ENCODE measurements at places on chromosomes 5 and 9.
A peak's percentile ranks its signal among the peaks of the same experiment; 100 is the strongest.

GRCh38 chr5:159593518-159594073 is 263.3 kb upstream of the IL12B start:
- no peak for DNase-seq

DNA sequence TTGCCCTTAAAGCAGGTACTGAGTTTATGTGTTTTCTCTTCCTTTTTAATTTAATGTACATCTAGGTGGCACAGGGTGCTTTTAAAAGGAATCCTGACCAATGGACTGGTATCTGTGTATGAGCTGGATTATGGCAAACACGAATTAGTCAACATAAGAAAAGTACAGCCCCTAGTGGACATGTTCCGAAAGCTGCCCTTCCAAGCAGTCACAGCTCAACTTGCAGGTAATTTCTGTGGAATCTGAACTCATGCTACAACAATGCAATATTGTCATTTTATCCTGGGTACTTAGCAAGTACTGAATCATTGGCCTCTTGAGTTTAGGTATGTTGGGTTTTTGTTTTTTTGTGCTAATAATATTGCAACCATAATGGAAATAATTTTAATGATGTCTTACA is 14.4 kb upstream of the TMOD1 start:
- no peak for DNase-seq

- DNase-seq: no peak
Observed at GRCh38 chr5:150023136-150023535, 22.6 kb downstream of the HMGXB3 start.

- no peak for DNase-seq
Observed at GRCh38 chr5:140169410-140169809, 5.6 kb upstream of the CYSTM1 start.

- DNase-seq: no peak
Observed at GRCh38 chr5:104612005-104612404, 1049.4 kb upstream of the NUDT12 start.

DNA sequence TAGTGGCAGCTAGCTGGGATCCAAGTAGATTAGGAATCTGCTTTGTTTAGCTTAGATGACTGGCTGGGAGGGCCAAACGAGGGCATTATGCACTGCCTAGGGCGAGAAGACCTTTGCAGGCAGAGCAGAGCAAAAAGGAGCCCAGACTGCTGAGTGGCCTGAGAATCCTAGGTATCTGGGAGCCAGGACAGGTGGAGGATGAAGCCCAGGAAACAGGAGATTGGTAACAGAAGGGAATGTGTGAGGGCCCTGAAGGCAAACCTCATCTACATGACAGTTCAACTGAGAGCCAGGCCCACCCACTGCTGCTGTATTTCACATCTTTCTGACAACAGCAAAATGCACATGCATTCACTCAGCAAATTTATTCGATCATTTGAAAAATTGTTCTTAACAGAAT is 192.3 kb downstream of the DTWD2 start:
- DNase-seq: no peak

DNA sequence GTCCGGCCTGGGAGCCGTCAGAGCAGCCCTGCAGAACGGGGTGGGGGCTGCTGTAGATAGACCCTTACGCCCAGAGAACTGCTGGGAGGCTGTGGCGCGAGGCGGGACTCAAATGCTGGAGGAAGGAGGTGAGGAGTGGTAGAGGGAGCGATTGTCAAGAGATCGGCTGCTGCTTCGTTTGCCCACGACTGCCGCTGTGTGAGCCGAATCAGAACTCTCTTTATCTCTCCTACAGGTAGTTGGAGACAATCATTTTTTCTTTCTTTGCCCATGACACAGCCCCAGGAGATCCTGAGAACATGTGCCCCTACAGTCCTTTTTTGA is 456 bp downstream of the ZNF79 start:
- no peak for DNase-seq

- DNase-seq: no peak
Observed at GRCh38 chr5:108634010-108634616, 113.6 kb upstream of the FER start.

- DNase-seq: no peak
Observed at GRCh38 chr5:64625678-64626077, 64.6 kb upstream of the SHISAL2B start.

GRCh38 chr9:136587145-136587943 is 41.5 kb upstream of the NOTCH1 start:
- peak; percentile 90 for DNase-seq

- DNase-seq: no peak
Observed at GRCh38 chr9:124684169-124684568, 86.9 kb downstream of the NR6A1 start.

DNA sequence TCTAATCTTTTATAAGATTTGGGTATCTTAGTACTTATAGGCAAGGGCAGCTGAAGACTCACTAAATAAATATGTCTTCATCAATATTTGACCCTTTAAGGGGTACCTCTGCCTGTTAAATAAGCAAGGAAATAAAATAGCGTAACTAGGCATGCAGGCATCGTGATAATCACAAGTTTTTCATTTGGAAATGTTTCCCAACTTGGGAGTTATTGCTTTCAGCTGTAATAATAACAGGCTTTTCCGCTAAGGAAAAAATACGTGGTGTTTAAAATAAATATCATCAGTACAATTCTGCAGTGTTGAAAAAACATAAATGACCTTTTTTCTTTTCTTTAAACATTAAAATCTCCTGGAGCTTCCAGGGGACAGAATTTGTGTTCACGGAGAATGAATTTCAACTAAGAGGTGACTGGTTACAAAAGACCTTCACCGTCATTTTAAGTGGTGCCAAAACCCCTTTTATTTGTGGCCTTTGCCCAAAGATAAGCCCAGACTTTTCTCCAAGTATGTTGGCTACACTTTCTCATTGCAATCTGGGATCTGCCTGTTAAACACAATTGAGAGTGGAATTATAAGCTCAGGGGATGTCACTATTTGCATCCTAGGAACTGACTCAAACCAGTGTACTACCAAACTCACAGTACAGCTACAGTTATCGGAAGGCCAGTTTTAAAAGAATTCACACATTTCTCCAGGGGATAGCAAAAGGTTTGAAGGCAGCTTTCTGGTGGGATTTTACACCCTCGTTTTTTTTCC is 218.6 kb downstream of the FBXL7 start:
- no peak for DNase-seq

GRCh38 chr9:107375651-107376369 is 92.7 kb downstream of the RAD23B start:
- no peak for DNase-seq

DNA sequence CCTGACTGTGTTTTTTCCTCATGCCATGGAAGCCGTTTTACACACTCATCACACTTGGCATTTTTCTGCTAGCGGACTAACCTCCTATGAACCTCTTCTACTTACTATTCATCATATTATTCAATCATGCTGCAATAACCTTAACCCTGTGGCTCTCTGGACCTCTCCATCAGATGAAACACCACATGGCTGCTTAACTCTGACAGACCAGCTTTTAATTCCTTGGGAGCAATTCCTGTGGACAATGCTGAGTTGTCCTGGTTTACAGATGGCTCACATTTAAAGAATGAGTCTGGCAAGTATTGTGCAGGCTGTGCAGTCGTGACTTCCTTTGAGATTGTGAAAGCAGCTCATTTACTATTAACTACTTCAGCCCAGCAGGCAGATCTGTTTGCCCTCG is 9.0 kb downstream of the OR1J1 start:
- no peak for DNase-seq

DNA sequence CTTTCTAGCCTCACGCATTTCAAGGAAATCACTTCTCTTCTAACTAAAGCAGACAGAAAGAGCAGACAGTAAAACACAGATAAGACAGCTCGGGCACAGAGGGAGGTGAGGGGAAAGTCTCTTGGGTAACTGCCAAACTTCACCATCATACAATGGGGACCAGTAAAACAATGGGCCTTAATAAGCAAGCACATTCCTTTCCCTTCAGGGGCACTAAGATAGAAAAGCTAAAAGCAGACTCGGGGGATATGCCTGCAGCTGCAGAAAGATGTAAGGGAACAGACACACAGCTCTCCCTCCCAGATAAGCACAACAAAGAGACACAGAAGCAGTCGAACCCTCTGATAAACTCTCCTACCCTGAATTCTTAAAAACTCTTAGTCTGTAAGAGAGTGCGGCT is 15.6 kb upstream of the CKS2 start:
- no peak for DNase-seq

DNA sequence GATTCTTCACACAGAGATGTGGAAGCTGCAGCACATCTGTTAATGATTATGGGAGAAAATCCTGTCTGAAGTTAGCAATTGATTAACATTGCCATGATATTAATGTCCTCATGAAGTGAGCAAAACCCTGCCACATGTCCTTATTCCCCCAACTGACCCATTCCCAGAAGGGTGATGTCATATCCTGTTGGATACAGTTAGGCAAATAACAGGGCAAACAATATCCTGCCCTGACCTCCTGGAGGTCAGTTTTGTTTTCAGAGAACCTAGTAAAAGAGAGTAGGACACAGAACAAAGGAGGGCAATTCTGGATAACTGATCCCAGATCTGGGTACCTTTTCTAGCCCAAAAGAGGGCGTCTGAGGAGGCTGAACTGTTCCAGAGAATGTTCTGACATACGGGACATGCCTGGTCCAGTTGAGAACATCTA is 11.0 kb downstream of the ABLIM3 start:
- DNase-seq: no peak

DNA sequence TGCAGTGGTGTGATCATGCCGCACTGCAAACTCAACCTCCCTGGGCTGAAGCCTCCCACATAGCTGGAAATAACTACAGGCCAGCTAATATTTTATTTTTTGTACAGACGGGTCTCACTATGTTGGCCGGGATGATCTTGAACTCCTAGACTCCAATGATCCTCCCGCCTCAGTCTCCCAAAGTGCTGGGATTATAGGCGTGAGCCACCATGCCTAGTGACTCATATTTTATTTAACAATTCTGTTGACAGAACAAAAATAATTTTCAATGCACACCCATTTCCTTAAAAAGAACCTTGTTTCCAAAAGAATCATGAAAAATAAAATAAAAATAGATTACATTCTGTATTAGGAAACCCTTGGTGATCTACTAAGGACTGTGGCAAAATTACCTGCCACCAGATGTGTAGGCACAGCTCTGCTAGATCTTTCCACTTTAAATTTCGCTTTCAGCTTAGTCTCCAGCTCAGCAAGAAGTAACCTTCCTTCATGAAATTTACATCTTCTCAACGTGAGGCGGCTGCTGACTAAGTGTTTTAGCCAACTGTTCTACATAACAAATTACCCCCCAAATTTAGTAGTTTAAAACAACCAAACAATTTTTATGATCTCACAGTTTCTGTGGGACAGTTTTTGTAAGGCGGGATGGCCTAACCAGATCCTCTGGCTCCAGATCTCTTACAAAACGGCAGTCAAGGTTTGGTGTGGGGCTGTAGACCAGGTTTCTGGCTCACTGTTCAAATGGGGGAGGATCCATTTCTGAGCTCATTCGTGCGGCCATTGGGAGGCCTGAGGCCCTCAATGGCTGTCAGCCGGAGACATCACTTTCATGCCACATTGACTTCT is 32.6 kb upstream of the GOLPH3 start:
- no peak for DNase-seq

- DNase-seq: no peak
Observed at GRCh38 chr5:60677850-60678664, 21.9 kb downstream of the DEPDC1B start.

GRCh38 chr5:40308867-40309266 is 370.8 kb upstream of the PTGER4 start:
- DNase-seq: no peak
